ENCODE measurements at places on chromosomes 3 and 15. TPM values are rescaled to one million over a fixed set of nuclear protein-coding genes. Genes with fewer than 3 reads are reported as not detected.

GRCh38 chr15:85063088-85063487, 81.4 kb downstream of the PDE8A start:
- H3K27ac ChIP-seq, result no peak overlapping the region
- peaks cover 18% of the 10 kb centered on the region for H3K4me1 ChIP-seq
- no peak for DNase-seq
- no peak overlapping the region for H3K4me3 ChIP-seq
- H3K36me3 ChIP-seq, result peaks cover 6% of the 10 kb centered on the region

DNA sequence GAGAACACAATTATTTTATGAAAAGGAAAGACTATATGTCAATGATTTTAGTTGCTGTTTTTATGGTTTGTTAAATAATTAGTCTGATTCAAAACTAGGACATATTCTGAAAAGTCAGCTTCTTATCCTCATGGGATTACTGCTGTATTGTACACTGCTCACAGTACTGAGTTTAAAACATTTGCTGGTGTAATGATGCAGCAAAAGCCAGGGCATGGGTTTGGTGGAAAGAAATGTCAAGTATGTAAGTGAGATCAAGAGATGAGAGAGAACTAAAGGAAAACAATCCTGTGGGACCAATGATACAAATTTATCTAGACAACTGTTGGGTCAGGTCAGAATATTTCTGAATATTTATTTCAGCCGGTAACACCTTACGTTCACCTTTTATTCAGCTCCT, 210.1 kb upstream of the ARHGEF26 start:
- H3K36me3 ChIP-seq, result no peaks in the 10 kb centered on the region
- no peaks in the 10 kb centered on the region for H3K4me1 ChIP-seq
- no peak for DNase-seq
- H3K4me3 ChIP-seq, result no peak overlapping the region
- no peak overlapping the region for H3K27ac ChIP-seq

- H3K27ac ChIP-seq, result no peak overlapping the region
- DNase-seq, result no peak
- no peaks in the 10 kb centered on the region for H3K4me1 ChIP-seq
- H3K27me3 ChIP-seq, result no peaks in the 10 kb centered on the region
These were observed 19.3 kb upstream of the ZNF770 start for GRCh38 chr15:35007397-35007796.

- DNase-seq, result no peak
- H3K4me1 ChIP-seq, result no peaks in the 10 kb centered on the region
- H3K36me3 ChIP-seq, result no peaks in the 10 kb centered on the region
- H3K4me3 ChIP-seq, result no peak overlapping the region
These were observed 135.0 kb downstream of the TFG start for GRCh38 chr3:100844063-100844936.

The OSBPL10 gene
- total RNA-seq, result 8.2 TPM
